Renal pelvis (tissue), 12 donors: ENCODE measurements at places on chromosomes 7 and 10.

DNA sequence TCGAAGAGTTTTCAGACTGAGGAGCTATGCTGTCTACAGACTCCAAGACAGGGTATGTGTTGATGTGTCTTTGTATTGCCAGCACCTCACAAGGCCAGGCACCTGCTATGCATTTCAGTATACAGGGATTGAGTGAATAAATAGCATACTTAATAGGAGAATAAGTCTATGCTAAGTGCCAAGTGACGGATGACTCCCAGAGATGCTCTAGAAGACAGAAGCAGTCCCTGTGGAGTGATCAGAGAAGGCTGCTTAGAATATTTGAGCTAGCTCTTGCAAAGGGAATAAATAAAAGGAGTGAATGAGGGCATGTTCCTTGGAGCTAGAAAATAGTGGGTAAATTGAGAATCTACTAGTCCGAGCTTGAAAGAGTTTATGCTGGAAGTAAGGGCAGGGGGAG lies 346.4 kb downstream of the GATA3 start:
- DNase-seq = no peak

GRCh38 chr7:35015346-35015859 lies 21.9 kb downstream of the DPY19L1 start:
- no peak for DNase-seq

DNA sequence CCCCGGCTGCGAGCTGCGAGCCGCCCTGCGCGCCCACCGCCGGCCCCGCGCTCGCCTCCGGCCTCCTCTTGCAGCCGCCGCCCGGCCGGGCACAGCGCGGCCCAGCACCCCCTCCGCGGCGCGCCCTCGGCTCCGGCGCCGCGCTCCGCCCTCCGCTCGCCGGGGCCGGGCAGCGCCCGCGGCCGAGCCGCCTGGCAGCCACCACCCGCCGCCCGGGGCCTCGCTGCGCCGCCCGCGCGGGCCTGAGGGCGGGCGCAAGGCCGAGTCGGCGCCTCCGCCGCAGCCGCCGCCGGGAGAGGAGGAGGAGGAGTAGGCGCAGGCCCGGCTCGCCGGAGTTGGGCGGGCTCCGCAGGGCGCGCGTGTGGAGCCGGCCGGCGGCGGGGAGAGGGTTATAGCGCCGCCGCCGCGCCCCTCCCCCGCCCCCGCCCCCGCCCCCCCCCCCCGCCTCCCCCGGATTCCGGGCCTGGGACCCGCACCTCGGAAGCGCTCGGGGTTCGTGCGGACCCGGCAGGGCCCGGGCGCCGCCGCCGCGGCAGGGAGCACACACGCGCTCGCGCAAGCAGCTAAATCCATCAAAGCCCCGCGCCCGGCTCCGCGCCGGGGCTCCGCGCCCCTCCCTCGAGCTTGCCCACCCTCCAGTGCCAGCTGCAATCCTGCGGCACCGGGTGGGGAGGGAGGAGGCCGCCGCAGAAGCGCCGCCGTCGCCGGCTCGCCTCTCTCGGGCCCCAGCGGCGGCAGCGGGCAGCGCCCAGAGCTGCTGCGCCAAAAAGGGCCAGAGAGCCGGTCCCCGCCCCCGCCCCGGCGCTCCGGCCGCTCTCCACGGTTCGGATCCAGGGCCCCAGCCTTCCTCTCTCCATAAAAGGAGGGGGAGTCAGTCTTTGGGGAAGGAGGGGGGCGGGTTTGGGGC lies at the start of gene PDGFA:
Gene PDGFA, minus strand, starts transcription at position 363 of the 907 bp plus-strand sequence. CDS start 845 bp downstream, outside the sequence.
- no peak for DNase-seq

DNA sequence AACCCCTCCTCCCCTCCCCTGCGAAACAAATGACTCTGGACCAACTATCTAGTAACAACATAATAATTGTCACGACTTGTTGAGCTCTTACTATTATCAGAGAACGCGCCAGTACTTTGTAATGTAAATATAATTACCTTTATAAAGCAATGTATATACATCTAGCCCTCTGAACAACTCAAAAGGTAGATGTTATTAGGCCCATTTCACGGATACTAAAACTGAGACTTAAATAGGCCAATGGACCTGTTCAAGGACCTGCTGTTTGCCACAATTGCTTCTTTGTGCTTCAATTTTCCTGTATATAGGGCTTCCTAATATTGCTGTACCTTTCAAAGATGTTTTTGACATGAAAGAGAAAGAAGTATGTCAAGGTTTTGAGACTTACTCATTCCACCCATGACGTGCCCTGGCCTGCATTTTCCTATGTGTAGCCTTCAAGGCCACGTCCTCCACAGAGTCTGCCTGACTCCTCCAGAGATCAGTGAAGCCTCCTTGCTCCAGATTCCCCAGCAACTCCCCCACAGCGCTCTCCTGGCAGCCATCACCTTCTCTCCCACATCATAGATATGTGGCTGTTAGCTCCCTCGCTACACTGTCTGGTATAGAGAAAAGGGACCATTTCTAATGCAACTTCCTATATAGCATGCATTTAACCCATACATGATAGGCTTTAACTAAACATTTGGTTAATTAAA lies 156.6 kb downstream of the SKIDA1 start:
- DNase-seq = no peak

DNA sequence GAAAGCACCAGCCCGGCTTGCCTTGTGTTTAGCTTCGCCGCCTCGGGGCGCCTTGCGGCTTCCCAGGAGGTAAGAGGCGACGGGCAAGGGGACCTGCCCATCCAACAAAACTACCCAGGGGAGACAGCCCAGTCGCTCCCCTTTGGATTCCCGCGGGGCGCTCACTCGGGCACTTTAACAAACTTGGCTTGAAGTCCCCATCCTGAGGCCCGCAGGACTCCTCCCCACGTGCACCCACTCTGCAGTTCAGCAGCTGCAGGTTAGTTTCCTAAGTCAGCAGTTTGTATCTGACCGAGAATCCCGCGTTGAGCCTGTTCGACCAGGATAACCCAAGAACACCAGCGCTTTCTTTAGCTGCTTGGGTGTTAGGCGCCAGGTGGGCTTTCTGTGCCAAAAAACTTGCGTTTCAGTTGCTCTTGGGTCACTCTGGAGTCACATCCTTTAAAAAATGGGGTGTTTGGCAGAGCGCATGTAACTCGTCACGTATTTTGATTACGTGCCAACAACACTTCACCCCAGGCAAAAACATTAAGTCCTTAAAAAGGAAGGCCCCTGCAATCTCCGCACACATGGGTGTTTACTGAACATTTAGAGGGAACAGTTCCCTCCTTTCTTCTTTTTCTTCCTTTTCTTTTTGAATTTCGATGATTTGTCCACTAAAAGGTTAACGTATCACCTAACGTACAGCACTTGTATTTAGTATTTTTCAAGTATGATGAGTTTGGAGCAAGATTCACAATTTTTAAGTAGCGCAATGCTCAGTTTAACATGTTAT lies 876 bp downstream of the DNAH11 start:
- no peak for DNase-seq

DNA sequence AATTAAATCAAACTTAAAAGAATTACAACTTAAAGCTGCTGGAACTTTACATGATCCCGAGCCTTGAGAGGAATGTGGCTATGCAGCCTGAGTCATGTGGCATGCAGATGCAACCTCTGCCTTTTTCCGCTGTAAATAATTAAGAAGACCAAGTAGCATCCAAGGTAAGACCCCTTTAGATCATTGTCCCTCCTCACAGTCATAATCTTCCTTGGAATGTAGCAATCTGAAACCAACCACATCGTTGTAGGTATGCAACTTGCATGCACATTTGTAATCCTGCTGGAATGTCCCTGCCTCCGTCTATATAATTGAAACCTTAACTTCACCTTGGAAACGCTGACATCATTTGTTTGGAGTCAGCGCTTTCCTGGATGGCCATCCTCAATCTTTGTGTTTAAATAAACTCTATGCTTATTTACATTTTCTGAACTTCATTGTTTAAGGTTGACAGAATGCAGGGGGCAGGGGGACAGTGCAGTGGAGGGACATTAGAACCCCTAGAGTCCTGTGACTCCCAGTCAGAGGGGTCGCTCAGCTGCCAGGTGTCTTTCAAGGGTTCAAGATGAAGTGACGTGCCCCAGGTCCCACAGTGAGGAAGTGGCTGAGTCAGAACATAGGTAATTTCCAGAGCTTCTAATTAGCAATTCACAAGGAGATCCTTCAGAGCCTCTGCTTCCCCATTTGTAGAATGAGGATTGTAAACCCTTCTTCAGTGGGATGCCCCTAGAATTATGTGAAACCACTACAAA lies 110.7 kb downstream of the RALA start:
- DNase-seq = peak; percentile 34

DNA sequence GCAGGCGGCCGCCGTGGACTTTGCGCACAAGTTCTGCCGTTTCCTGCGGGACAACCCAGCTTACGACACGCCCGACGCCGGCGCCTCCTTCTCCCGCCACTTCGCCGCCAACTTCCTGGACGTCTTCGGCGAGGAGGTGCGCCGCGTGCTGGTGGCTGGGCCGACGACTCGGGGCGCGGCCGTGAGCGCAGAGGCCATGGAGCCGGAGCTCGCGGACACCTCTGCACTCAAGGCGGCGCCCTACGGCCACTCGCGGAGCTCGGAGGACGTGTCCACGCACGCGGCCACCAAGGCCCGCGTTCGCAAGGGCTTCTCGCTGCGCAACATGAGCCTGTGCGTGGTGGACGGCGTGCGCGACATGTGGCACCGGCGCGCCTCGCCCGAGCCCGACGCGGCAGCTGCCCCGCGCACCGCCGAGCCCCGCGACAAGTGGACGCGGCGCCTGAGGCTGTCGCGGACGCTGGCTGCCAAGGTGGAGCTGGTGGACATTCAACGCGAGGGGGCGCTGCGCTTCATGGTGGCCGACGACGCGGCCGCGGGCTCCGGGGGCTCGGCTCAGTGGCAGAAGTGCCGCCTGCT lies 14.1 kb downstream of the SH2B2 start:
- no peak for DNase-seq

GRCh38 chr7:38394660-38395059 lies 121.2 kb upstream of the TARP start:
- DNase-seq = no peak

DNA sequence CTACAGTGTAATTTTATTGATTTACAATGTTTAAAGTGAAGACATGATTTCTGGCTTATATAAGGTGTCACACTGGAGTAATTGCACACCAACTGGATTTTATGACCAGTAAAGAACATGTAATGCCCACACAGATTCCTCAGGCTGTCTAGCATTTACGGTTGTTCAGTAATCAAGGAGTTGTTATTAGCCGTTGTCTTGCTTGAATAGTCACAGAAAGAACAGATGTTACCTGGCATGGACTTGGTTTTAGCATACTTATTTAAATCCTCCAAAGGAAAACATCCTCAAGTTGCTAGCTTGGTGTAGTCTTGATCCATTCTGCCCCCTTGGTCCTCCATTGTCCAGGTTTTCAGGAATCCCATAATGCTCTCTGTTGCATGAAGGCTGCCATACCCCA lies 65.8 kb downstream of the POU6F2 start:
- DNase-seq = no peak

GRCh38 chr7:18361756-18362155 lies 133.8 kb upstream of the HDAC9 start:
- no peak for DNase-seq

DNA sequence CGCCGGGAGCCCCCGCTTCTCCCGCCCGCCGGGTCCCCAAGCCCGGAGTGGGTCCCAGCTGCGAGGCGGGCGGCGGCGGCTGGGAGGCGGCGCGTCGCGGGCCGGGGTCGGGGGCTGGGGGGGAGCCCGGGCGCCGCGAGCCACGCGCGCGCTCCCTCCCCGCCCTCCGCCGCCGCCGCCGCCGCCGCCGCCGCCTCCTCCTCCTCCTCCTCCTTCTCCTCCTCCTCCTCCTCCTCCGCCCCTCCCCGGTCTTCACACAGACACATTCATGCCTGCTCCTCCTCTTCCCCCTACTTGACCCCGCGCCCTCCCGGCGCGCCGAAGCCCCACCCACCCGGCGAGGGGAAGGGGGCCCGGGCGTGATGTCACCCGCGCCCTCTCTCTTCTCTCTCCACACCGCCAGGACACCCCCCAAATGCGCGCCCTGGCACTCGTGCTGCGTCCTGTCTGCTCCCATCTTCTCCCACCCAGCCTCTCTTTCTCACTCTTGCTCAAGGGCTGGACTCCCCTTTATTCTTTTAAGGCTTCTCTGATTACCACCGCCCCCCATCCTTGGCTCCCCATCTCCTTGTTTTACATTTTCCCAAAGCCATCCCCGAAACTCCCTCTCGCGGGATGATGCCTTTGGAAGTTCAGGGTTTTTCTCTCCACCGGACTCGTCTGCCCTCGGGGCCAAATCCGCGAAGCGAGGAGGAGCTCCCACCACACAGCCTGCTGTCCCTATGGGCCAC lies 967 bp upstream of the GLI3 start:
- DNase-seq = no peak

GRCh38 chr10:91410638-91411371 lies 661 bp downstream of the HECTD2 start:
- DNase-seq = peak; percentile 35

DNA sequence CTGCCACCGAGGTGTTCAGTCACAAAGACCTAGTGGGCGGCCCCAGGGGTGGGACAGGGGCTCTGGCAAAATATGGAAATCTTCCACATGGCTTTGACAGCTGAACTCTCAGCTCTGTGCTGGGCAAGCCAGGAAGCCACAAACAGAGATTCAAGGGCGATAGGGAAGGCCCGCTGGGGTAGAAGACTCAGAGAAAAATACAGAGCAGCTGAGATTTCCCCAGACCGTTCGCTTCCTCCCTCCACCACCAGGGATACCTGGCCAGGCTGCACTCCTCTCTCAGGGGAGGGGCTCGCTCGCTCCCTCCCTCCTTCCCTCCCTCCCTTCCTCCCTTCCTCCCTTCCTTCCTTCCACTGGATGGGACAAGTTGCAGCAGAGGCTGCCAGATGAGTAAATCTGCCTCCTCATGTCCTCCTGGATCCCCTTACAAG lies 260.5 kb downstream of the PRPF18 start:
- DNase-seq = no peak

DNA sequence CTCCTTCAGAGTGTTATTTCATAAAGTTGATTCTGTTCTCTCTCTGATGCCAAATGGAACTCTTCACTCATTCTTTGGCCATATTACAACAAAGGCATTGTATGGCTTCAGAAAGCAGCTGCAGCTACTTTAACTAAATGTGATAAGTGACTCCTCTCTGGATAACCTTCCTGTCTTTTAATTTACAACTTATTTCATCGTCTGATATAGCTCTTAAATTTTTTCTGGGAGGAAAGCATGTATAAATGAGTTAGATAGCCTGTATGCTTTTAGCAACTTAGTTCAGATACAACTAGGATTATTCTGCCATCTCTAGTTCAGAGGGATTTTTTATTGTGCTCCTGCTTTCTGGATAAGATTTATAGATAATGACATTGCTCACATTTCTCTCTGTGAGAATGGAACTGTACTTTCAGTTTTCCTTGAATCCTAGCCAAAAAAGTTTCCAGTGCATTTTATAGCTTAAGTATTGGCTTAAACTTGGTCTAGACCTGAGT lies 57.5 kb downstream of the KLHDC10 start:
- DNase-seq = peak; percentile 73

GRCh38 chr10:103889121-103889720 lies 28.8 kb downstream of the STN1 start:
- no peak for DNase-seq

- no peak for DNase-seq
Observed at GRCh38 chr10:119614686-119615085, 17.9 kb upstream of the TIAL1 start.
